Activated B cell treated with CpG ODN at 0.5 μM for 24 hours (primary cell): ENCODE measurements at places on chromosomes 4 and X.

DNA sequence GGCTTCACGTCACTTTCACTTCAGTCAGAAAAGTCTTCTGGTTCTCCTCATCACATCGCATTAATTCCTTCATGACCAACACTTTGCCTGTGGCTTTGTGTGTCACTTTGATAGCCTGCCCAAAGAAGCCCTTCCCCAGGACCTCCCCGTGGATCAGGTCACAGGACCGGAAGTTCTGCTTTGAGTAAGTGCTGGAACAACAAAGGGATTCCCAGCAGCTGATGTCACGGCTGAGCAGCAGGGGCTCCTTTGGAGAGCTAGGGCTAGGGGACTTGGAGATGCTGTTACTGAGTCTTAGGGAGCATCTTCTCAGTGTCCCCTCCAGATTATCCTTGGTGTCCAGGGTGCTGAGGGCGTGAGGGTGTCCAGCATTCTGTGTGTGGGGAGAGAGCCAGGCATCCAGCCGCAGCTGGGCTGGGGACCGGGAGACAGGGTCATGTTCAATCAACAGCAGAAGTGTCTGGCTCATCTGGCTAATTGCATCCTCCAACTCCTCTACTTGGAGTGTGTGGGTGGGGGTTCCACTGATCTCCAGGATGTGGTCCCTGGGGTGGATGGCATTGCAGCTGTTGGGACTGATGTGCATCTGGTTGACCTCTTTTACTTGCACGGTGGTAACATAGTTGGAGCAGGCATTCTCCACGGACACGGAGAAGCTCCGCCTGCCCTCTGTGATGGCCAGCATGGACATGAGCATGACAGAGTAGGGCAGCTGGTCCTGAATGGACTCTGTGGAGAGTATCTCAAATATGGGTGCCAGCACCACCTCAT is 39.2 kb upstream of the ARHGAP6 start:
- DNase-seq: no peak

DNA sequence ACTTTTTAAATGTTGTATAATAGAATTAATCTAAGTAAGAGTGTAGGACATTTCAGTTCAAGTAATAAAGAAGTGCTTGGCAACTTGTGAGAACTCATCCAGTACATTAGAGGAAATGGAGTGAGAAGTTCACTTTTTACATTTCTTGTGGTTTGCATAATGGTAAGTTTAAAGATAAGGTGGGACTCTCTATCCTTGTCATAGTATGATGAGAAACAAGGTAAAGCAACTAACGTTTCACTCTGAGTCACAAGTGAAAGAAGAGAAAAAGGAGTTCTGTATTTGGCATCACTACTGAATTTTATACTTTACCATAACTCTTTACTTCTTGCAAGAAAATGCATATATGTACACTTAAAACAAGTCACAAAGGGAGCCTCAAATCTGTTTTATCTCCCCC is 219.4 kb downstream of the SLC4A4 start:
- no peak for DNase-seq

DNA sequence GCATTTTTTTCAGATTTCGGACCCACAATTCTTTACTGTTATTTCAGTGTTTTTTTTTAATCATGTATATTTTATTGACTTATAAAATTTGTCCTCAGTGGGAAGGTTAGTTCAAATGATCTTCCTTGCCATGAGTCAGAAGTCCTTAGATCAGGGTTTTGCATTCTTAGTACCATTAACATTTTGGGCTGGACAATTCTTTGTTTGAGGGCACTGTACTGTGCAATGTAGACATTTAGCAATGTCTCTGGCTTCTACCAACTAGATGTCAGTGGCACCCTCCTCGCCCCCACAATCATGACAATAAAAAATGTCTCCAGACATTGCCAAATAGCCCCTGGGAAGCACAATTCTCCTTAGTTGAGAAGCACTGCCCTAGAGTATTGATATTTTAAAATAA is 176.6 kb downstream of the VEGFC start:
- no peak for DNase-seq

DNA sequence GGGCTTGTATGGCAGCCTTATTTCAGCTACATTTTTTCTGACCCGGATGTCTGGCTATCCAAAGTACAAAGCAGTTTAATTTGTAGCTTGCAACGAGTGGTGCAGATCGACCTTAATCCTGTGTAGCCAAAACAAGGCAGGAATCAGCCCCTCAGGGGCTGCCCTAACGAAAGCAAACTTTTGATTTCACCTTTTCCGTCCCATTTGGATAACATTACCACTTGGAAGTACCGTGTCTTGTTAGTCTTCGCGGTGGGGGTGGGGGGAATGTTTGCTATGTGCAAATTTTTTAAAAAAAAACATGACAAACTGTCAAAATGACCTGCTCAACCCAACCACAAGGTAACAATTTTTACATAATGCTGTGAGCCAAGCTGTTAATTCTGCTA is 766 bp upstream of the DNAJB14 start:
- DNase-seq: no peak

- no peak for DNase-seq
Observed at GRCh38 chr4:85928775-85929591, 430.9 kb downstream of the MAPK10 start.

DNA sequence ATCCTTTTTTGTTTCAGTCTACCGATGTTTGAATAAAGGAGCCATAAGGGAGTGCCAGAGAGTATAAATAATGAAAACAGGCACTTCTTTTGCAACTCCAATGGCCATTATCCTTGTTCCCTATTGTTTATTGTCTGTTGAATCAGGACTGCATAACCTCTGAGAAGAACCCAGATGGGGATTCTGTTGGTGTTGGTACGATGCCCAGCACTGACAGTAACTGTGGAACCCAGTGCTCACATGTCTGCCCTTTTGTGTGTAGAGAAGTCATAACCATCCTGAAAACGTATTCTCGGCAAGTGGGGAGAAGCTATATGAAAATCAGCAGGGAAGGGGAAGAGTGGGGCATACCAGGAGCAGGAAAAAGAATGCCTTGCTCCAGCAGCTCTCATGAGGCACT is 195.1 kb upstream of the EDNRA start:
- DNase-seq: no peak

DNA sequence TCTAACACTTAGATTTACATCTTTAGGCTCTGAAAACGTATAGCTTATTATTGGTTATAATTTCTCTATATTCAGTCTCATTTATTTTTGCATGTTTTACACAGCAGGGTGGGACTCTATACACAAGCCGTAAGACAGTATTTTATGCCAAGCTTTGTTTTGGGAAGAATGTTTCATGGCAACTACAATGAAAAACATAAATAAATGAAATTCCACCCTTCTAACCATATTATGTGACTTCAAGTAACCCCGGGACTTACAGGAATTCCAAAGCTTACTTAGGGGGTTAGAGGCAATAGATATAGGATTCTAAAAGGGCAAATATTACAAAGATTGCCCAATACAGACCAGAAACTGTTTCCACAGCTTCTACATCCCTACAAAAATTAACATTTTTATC is 370.9 kb downstream of the PRR32 start:
- no peak for DNase-seq

DNA sequence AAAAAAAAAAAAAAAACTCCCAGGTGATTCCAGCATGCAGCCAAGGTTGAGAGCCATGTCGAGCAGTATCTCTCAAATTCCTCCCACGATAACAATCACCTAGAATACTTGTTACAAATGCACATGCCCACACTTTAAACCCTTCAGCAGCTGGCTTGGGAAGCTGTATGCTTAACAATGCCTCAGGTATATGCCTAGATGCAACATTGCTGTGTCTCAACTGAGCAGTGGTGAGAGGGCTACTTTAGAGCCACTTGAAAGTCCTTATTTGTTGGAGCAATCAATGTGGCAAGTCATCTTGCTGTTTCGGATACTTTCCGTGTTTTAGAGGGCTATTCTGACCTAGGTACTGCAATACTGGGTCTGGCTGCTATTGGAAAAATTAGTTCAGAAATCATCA is 487.4 kb downstream of the INPP4B start:
- no peak for DNase-seq

DNA sequence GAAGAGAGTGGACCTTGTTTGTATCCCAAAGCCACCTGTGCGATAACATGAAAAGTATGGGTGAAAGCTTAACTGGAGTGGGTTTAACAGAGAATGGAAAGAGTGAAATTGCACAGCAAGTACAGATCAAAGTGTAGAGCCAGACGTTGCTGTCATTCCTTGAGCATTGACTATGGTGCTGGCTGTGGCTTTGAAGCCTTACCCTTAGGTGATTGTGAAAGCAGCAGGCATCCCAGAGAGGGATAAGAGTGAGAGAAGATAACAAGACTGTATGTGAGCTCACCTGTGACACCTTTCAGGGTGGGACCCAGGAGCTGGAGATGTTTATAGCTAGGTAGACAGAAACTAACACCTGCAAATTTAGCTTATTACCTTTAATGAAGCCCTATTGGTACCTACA is 77.6 kb downstream of the CFAP299 start:
- no peak for DNase-seq

DNA sequence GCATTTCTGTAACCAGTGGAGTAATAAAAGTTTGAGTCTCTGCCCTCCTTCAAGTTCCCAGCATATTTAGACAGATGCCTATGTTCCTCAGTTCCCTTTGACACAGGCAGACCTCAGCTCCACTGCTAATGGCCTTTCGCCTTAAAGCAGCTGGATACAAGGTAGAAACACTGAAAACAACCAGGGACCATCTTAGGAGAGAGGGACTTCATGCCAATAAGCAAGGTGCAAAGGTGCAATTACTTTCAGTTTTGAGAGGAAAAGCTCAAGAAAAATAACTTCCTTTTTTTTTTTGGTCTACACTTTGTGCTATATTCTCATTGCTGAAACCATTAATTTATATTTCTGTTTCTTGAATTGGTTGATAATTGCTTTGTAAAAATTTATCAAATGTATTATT is 781.9 kb upstream of the GALNTL6 start:
- DNase-seq: no peak

GRCh38 chr4:41660352-41660751 is 88.2 kb downstream of the PHOX2B start:
- DNase-seq: no peak

GRCh38 chrX:13119386-13119785 is 75.0 kb upstream of the FAM9C start:
- DNase-seq: no peak

DNA sequence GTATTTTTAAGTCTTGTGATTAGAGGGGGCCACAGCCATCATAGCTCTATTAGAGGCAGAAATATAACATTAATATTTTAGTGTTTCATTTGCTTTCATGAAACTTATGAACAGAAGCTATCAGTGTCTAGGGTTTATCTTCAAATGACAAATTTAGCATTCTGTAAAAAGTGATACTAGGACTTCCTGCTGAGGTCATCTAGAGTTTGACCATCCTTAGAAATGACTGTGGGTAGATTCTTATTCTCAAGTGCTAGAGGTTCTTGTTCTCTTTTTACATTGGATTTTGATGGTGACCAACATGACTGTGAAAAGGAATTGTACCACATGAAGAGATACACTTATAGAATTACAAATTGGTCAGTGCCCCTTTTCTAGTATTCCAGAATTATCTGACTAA is 568.6 kb downstream of the RPA4 start:
- no peak for DNase-seq

DNA sequence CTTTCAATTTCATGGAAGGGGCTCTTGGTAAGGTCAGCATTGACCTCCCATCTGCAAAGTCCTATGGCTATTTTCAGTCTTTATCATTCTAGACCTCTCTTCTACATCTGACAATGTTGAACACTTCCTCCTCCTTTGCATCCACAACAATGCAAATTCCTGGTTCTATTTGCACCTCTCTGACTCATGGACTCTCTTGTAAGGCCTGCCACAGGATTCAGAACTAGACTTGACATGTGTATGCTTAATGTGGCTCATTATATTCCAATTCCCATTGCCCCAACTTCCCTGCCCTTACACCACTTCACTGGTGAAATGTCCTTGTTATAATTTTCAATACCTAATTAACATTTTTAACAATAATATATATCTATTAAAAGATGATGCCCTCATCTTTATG is 314.3 kb upstream of the FGF13 start:
- DNase-seq: no peak

GRCh38 chr4:121139533-121140222 is 24.4 kb downstream of the TNIP3 start:
- DNase-seq: no peak

GRCh38 chr4:39043861-39044363 is 11.7 kb upstream of the TMEM156 start:
- DNase-seq: no peak

DNA sequence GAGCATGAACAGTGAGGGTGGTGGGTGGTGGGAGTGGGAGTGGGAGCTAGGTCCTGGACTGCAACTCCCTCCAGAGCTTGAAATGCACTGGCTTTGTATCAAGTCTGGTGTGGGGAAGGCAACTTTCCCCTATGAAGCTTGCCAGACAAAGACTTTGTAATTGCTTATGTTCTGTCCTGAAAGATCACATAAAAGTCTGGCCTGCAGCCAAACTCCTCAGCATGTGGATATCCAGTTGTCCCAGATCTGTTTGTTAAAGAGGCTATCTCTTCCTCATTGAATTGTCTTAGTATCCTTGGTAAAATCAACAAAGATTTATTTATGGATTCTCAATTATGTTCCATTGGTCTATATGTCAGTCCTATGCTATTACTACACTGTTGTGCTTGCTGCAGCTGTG is 607.9 kb downstream of the GLUD2 start:
- DNase-seq: no peak

- no peak for DNase-seq
Observed at GRCh38 chr4:99402765-99403164, 32.4 kb downstream of the ADH7 start.

DNA sequence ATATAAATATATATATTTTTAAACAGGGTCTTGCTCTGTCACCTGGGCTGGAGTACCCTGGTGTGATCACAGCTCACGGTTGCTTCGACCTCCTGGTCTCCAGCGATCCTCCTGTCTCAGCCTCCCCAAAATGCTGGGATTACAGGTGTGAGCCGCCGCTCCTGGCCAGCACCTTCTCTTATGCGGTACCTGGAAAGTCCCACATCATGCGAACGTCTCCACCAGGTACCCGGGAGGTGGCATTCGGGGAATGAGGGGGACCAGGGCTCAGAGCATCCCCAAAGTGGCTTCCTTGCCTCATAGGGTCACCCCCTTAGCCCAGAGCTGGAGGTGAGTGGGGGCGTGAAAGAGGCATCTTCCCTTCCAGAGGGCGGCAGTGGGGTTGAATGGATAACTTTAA is 84.0 kb upstream of the PPP2R3B start:
- no peak for DNase-seq
